Sciatic nerve (tissue), 2 donors: ENCODE measurements at places on chromosomes 7 and 10.

DNA sequence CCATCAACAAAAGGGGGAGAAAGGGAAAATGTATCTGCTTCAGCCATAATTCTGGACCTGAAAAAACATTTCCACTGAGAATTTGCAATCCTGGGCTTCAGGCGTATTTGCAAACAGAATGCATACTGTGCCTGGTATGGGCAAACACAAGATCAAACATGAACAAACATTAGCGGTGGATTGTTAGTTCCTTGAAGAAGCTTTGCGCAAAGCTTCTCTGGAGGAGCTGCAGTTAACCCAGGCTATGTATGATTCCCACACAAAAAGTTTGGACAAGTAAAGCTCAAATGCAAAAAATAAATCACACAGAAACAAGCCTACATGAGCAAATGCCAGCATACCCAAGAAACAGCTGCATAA, 20.4 kb upstream of the HILPDA start:
- no peak for DNase-seq

DNA sequence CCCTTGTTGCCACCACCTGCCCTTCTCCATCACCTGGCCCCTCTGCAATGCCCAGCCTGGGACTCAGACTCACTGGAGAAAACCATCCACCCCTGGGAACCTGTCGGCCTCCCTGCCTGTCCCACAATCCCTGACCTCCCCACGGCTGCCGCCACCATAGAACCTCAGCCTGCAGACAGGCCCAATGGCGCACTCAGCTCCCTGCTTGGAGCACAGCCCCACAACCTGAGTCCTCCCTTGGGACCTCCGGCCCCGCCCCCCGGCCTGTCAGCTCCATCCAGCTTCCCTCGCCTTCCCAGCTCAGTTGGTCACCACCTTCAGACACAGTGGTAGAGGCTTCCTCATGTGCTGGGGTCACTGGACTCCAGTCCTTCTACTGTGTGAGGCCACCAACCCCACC, 41.1 kb downstream of the PARP12 start:
- DNase-seq: no peak

DNA sequence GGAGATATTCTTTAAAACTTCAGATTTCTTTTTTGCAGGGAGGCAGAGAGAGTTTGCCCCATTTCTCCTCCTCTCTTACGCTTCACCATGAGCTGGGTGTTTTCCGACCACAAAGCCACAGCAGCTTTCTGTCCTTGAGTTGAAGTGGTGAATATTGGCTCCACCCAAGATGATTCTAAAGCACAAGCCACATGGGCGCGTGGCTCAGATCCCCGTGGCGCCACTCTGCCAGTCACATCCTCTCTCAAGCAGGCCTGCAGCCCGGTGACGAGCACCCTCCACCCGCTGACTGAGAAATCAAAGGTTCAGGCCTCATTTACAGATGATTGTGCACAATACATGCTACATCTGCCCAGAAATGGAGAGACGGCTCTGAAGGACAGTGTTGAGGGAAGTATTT, 27.6 kb upstream of the RNF32 start:
- DNase-seq: no peak

- no peak for DNase-seq
Observed at GRCh38 chr7:133290041-133290440, 37.2 kb downstream of the EXOC4 start.

GRCh38 chr10:649798-650440, 39.5 kb downstream of the DIP2C start:
- DNase-seq: no peak

DNA sequence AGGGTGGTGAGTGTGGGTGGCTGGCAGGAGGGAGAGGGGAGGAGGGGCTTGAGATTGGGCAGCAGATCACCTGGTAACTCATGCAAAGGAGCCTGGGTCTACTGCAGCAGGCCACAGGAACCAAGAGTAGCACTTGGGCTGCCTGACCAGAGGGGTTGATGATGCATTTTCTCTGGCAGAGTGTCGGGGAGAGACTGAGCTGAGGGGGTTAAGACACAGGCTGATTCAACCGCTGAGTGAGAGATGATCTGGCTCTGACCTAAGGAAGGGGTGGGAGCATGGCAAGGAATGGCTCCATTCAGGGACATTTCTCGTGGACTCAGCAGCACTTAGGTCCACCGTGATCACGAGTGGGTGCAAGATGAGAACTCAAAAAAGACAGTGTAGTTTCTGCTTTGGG, 115.5 kb upstream of the STK17A start:
- DNase-seq: no peak

- no peak for DNase-seq
Observed at GRCh38 chr10:2144584-2144983, 407.3 kb upstream of the ADARB2 start.

DNA sequence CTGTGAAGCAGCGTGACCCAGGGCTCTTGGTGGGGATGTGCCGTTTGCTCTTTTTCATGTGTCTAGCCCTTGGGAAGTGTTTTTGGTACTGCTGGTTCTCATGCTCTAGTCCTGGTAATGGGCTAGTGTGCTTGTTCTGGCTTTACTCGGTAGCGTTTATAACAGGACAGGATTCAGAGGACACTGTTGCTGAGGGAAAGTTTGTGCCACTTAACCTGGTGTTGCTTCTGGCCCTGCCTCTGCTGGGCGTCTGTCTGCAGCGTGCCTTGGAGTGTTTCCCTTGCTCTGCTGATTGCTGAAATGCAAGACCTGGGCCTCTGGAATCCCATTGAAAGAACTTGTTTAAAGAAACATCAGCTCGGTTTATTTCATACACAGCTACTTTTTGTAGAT, 35.0 kb downstream of the INPP5A start:
- DNase-seq: no peak

- DNase-seq: no peak
Observed at GRCh38 chr7:64087501-64087900, 42.3 kb downstream of the ZNF727 start.

- DNase-seq: no peak
Observed at GRCh38 chr10:14240253-14241189, 90.2 kb downstream of the FRMD4A start.
